ENCODE measurements at places on chromosomes 2 and 18.

- peak; percentile 69 for DNase-seq
These were observed at the start of gene HOXD11 for GRCh38 chr2:176106581-176107539. HOXD11 (plus strand) TSS chr2:176107280; CDS start chr2:176107356, 76 bp downstream.

- no peak for DNase-seq
These were observed 72.2 kb downstream of the ACVR1 start for GRCh38 chr2:157803952-157804351.

- DNase-seq = peak; percentile 70
These were observed 192.2 kb downstream of the TSN start for GRCh38 chr2:121947674-121948073.

- DNase-seq = peak; percentile 77
These were observed 131.4 kb upstream of the MAP3K20 start for GRCh38 chr2:172944022-172944793.

- DNase-seq = no peak
These were observed 46.7 kb upstream of the LRRTM1 start for GRCh38 chr2:80351231-80351630.

DNA sequence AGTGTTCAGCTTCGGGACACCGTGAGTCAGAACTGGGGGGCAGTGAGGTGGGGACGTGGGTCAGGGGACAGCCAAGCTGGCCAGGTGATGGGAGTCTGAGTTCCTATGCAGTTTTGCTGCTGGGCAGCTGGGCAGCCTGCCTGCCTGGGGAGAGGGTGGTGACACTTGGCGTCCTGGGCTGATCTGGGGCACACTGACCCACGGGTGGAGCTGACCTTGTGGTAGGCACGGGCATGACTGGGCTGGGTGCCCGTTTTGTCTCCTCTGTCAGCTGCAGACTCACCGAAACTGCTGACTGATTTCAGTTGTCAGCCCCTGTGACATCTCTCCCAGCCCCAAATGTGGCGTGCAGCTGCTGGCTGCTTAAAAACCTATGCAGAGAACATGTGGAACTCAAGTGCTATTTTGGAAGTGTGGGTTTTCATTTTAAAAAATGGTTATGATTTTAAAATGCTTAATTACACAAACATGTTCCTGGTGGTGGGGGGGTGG, 32.6 kb upstream of the E2F6 start:
- DNase-seq = no peak

DNA sequence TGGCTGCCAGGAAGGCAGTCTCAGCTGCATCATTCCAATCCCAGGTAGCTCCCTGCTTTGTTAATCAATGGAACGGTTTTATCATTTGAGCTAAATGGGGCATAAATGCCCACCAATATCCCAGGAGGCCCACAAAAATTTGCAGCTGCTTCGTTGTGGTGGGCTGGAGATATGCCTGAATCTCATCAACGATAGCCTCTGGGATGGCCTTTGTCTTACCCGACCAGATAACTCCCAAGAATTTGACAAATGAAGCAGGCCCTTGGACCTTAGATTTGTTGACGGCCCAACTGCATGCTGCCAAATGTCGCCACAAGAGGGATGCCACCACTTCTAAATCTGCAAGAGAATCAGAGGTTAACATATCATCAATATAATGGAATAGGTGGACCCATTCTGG, 236.4 kb downstream of the MBD5 start:
- no peak for DNase-seq

GRCh38 chr18:55853268-55853667, 265.3 kb upstream of the TCF4 start:
- DNase-seq = peak; percentile 2
